ENCODE measurements at places on chromosomes 5 and 9. TPM values are rescaled to one million over a fixed set of nuclear protein-coding genes. Genes with fewer than 3 reads are reported as not detected.

IQGAP2 gene
- total RNA-seq = 13.7 TPM

CCDC112 gene
- 7.3 TPM for total RNA-seq

CCL27 gene
- total RNA-seq = not detected

LECT2 gene
- not detected for total RNA-seq

GRCh38 chr5:143094087-143094521, 309.4 kb downstream of the NR3C1 start:
- H3K27ac ChIP-seq = no peak overlapping the region
- H3K4me1 ChIP-seq = no peaks in the 10 kb centered on the region
- DNase-seq = no peak
- H3K4me3 ChIP-seq = no peak overlapping the region
- no peaks in the 10 kb centered on the region for H3K36me3 ChIP-seq

GRCh38 chr5:81719743-81720345, 31.1 kb downstream of the SSBP2 start:
- H3K36me3 ChIP-seq = no peaks in the 10 kb centered on the region
- peaks cover 2% of the 10 kb centered on the region for H3K4me1 ChIP-seq

DNA sequence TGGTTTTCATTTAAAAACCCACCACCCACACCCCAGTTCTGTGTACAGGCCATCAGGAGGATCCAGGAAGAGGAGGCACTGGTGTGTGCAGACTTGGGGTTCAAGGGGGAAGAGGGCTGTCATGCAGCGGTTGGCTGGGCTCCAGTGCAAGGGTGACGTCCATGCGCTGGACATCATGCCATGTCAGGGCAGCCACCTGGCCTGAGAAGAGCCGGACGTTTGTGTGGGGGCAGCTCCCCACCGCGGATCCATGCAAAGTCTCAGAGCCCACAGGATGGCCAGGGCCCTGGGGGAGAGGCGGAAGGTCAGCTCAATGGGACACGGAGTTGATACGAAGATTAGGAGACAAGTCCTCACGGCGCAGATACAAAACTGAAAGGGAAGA, 11.1 kb downstream of the BRD9 start:
- no peak overlapping the region for H3K4me3 ChIP-seq
- no peak for DNase-seq
- H3K27ac ChIP-seq = no peak overlapping the region
- H3K4me1 ChIP-seq = no peaks in the 10 kb centered on the region
- H3K36me3 ChIP-seq = peaks cover 15% of the 10 kb centered on the region

DNA sequence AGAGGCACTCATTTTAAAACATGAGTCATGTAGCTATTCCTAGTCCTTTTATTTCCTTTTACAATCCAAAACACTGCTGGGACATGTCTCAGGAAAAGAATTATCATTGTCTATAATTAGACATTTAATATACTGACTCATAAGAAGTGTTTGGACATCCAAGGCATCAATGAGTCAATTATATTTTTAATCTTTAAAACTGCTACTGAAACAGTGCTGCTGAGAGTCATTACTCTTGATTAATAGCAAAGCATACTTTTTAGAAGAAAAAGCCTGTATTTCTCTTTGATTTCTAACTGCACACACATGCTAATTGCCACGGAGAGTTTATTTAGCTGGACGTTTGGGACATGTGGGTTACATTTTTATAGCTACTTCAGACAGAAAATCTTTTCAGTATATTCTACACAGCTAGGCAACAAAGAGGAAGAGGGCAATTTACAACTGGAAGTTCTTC, 1249.0 kb upstream of the CDH18 start:
- no peaks in the 10 kb centered on the region for H3K36me3 ChIP-seq
- no peaks in the 10 kb centered on the region for H3K4me1 ChIP-seq
- H3K4me3 ChIP-seq = no peak overlapping the region
- no peak for DNase-seq
- no peaks in the 10 kb centered on the region for H3K27me3 ChIP-seq

GRCh38 chr5:170393235-170393634, 4.1 kb upstream of the KCNMB1 start:
- no peaks in the 10 kb centered on the region for H3K4me1 ChIP-seq
- H3K36me3 ChIP-seq = no peaks in the 10 kb centered on the region
- H3K27ac ChIP-seq = no peak overlapping the region
- DNase-seq = no peak
- H3K27me3 ChIP-seq = no peaks in the 10 kb centered on the region
- H3K4me3 ChIP-seq = no peak overlapping the region

DNA sequence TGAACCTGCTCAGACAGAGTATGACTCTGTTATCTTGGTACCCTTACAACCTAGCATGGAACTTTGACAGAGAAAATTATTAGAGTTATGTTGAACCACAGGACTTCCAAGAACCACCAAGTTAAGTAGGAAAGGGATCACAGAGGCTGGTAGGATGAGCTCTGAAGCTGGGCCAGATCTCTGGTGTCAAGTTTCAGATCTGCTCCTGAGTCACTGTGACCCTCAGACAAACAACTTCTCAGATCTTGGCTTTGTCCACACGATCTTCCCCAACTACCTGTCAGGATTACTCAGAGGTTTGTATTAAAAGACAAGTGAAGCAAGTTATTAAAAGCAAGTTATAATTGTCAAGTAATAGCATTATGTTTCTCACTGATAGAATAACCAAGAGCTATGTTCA, 189.0 kb downstream of the SEC61B start:
- no peak overlapping the region for H3K27ac ChIP-seq
- H3K4me1 ChIP-seq = no peaks in the 10 kb centered on the region
- no peaks in the 10 kb centered on the region for H3K36me3 ChIP-seq
- H3K27me3 ChIP-seq = no peaks in the 10 kb centered on the region
- DNase-seq = no peak

- H3K4me1 ChIP-seq = peaks cover 4% of the 10 kb centered on the region
- no peak overlapping the region for H3K27ac ChIP-seq
- no peak for DNase-seq
- H3K36me3 ChIP-seq = no peaks in the 10 kb centered on the region
- H3K27me3 ChIP-seq = no peaks in the 10 kb centered on the region
Measured at GRCh38 chr9:100167176-100167575, 68.1 kb downstream of the INVS start.

All from aorta (tissue), 5 donors.